ENCODE measurements at places on chromosomes 2 and 18.
A peak's percentile ranks its signal among the peaks of the same experiment; 100 is the strongest.

- no peak for DNase-seq
Measured at GRCh38 chr2:134432435-134432883, 178.6 kb downstream of the MGAT5 start.

DNA sequence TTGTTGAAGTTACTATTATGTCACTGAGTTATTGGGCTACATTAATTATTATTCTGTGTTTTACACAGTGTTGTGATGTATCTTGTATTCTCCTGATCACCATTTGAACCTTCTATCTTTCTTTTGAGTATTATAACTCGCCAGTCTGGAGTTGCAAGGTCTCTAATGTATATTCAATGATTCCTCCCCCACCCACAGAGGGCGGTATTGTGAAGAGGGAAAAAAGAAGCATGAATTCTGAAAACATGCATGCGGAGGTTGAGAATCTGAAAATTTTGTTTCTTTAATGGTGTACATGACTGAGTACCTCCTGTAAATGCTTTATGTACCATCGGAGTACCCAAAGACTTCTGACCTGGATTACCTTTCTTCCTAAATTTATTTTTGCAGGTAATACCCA, 266.6 kb downstream of the NR4A2 start:
- no peak for DNase-seq

DNA sequence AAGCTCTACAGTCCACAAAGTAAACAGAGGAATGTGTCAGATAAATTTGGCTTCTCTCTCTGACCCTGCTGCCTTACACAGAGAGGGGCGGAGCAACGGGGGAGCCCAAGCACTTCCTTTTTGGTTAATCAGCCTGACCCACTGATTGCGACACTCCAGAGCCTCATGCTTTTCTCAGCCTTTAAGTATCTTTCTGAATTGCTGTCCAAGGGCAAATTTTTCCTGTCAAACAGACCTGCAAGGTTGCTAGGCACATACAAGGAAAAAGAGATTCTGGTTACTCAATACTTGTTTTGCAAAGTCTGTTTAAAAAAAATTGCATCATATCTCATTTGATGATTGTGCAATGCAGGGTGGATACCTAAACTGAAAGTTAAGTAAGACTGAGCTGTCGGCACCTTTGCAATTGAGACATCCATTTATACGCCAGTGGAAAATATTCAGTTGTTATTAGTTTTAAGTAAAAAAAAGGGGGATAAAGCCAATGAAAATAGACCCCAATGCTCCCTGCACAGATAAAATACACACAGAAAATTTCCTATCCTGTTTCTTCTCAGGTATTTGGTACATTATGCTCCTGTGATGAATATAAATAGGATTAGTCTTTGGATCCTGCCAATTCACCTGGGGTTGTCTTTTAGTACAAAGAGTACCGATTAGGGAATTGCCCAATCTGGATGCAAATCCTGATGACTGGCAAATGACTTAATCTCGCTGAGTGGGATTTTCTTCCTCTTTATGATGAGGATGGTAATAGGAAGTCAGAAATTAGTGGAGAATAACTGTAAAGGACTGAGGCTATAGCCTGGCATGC, 260.2 kb upstream of the TRIB2 start:
- DNase-seq, result peak; percentile 91

DNA sequence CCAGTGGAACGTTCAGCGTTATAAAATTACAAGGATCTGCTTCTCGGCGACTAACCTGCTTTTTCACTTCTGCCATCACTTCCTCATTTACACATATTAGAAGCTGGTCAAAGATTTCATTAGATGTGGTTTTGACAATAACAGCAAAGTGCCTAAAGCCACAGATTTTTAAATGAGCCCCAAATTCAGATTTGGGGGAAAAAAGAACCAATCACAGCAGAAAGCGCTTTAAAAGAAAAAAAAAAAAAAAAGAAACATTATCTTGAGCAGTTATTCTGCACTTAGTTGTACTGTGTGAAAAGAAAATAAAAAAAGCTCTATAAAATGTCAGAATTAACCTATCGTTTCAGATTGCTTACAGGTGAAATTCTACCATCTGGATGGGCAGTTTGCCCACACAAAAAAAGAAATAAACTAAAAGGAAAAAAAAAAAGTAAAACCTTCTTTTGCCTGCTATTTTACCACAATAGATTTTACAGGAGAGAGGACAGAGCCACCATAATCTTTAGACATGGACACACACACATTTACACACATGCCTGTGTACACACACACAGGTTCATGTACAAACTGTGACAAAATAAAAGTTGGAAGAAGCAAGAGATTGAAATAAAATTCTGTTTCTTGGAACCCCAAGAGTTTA, 167.2 kb downstream of the TCF4 start:
- no peak for DNase-seq

DNA sequence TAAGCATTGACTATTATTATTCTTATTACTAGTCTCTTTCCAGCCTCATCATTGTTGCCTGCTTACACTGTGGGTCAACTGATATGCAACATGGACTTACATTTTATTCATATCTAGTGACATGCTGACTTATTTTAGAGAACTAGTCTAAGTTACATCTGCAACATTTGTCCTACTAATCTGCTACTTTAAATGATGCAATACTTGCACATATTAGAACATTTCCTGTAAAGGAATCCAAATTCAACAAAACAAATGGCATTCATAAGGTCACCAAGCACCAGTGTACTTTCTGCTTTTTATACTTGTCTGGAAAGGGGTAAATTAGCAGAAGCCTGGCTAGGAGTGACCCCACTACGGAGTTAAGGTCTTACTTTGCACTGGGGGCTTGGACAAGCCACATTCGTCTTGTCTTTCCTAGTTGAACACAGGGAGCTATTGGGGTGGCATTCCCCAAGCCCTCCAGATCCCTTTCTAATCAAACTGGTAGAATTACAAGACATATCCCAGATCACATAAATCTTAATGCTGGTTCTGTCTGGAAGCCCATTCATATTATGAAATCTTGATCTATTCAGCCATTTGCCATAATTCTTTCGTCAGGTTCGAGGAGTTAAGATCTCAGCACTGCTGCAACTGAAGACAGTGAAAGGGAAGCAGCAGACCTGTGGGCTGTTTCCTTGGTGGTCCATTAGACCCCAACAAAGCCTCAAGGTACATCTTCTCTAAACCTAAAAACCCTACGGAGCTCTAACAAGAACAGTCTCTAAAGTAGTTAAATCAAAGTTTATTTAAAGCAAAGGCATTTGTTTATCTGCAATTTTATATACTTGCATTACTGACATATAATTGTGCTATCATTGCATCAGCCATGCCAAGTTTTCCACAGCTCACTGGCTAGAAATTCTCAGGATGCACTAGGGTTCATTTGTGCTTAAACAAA, 49.9 kb upstream of the RTN4 start:
- DNase-seq, result peak; percentile 94

- DNase-seq, result peak; percentile 93
Measured at GRCh38 chr2:203811491-203812221, 55.9 kb upstream of the CTLA4 start.

DNA sequence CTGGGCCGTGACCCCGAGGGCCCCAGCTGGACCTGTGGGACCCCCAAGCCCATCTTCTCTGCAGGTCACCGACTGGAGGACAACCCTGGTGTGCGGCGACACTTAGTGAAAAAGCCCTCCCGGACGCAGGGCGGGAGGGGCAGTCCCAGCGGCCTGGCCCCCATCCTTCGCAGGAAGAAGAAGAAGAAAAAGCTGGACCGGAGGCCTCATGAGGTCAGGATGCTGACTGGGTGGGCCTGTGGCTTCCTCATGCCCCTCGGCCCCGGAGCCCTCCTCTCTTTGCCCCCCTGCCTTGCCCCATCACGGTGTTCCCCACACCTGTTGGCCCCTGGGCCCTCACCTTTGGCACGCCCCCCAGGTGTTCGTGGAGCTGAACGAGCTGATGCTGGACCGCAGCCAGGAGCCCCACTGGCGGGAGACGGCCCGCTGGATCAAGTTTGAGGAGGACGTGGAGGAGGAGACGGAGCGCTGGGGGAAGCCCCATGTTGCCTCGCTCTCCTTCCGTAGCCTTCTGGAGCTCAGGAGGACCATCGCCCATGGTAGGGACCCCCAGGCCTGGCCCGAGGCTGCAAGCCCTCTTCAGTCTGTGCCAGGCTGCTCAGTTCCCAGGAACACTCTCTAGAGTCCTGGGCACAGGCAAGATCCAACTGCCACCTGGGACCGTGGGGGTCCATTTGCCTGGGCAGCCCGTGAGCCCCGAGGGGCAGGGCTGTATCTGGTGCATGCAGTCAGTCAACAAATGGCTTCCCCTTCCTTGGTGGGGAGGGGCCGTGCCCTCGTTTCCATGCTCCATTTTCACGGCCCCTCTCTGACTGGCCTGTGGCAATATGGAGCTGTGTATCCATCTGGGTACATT, 4.7 kb downstream of the SLC4A3 start:
- DNase-seq, result no peak

GRCh38 chr2:105296017-105296611, 33.4 kb downstream of the TGFBRAP1 start:
- DNase-seq, result no peak
